AG20443 (cell line): ENCODE measurements at places on chromosomes 3 and 15.

DNA sequence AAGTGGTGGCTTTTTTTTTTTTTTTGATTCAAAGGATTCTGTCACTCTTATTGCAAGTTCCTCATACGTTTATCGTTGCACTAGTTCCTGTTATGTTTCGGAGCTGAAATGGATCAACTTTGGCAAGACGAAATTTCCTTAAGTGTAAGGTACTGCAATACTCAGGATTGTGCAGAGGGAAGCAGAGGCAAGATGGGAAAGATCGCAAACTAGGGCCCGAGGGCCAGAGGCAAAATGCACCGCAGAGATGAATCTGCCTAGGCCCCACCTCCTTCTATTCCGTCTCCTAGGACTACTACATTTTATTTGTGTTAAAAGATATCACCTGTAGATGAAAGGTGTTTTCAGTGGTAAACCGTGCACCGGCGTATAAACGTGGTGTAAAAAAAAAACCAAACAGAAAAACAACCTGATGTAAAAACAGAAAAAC, 331 bp downstream of the RNU6-1 start:
- peak; percentile 57 for DNase-seq

- peak; percentile 42 for DNase-seq
Measured at GRCh38 chr15:50685976-50686468, 575 bp downstream of the TRPM7 start.

DNA sequence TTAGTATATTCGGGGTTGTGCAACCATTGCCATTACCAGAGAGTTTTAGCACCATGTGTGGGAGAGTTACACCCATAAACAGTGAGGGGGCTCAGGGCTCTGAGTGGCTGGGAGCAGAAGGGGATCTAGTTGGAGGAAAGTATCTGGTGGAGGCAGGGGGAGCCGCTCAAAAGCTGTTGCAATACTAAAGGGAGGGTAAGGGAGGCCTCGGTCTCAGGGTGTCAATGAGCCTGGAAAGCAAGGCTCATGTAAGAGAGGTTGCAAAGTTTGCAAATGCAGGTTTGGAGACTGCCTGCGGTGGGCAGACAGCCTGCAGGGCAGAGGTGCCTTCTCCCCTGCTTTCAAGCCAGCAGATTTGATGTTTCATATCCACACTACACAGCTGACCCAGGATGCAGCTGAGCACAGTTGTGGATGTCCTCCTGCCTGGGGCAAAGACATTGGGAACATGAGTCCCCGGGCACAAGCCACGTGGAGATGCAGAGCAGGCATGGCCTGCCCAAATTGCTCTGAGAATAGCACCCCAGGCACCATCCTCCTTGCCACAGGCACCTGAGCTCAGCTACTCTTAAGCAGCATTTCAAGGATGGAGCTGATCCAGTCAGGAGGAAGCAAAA, 181.4 kb downstream of the TLE3 start:
- no peak for DNase-seq

- DNase-seq, result no peak
Measured at GRCh38 chr3:139480585-139480984, 4.3 kb upstream of the RBP2 start.

GRCh38 chr15:75841626-75842025, 1.6 kb upstream of the UBE2Q2 start:
- no peak for DNase-seq

- no peak for DNase-seq
Measured at GRCh38 chr3:149701977-149702350, 44.1 kb upstream of the WWTR1 start.
